ENCODE measurements at places on chromosomes 2 and 18.
A peak's percentile ranks its signal among the peaks of the same experiment; 100 is the strongest.

DNA sequence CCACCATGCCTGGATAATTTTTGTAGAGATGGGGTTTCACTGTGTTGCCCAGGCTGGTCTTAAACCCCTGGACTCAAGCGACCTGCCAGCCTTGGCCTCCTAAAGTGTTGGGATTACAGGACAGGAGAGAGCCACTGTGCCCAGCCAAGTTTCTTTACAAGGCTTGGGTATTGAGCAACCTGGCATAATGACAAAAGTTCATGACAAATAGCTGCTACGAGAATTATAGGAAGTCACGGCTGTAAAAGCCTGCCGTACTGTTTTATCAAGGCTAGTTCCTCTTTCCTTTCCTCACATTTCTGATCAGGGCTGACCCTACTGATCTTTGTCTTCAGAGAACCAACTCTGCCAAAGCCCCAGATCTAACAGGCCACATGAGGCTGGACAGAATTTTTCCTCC, 490.4 kb upstream of the SPRED2 start:
- no peak for DNase-seq

- DNase-seq: no peak
These were observed 47.8 kb upstream of the GPR75 start for GRCh38 chr2:53907582-53907981.

GRCh38 chr2:119360423-119360966, 6.1 kb downstream of the C2orf76 start:
- no peak for DNase-seq

DNA sequence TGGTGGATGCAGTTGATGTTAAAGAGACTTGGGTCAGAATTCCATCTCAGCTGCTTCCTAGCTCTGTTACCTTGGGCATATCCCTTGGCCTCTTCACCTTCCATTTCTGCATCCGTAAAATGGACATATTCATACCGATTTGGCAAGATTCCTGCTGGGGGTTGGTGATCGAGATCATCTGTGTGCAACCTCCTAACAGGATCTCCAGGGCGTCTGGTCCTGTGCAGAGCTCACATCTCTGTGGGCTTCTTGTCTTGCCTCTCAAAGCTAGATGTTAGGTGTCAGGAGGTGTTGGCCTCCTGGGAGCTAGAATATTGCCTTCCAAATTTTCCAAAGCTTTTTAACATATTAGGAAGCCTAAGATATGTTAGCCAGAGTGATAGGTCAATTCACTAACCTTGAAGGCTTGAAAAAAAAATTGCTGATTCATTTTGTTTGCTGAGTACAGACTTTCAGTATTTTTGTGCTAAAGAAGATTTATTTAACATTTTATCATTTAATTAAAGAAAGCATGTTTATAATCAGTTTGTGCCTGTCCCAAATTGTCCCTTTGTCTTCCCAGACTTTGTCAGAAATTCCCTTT, 69.7 kb upstream of the ZNF516 start:
- DNase-seq: no peak

- no peak for DNase-seq
These were observed 74.9 kb upstream of the NEUROD1 start for GRCh38 chr2:181755181-181755580.

DNA sequence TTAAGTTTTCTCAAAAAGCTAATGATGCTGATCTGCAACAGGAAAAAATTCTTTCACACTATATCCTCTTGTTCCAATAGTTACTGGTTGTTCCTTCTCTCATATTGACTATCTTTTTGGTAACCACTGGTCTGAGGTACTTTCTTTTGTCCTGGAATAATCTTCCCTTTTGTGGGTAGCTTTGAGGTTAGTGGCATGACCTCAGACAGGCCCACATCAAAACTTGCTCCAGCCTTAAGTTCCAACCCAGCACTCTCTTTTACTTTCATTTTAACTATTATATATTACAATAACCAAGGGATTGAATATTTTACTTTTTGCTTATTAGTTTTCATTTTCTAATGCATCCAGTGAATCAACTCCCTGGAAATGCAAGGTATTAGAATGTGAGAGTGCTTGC, 9.5 kb downstream of the REG1A start:
- DNase-seq: no peak

DNA sequence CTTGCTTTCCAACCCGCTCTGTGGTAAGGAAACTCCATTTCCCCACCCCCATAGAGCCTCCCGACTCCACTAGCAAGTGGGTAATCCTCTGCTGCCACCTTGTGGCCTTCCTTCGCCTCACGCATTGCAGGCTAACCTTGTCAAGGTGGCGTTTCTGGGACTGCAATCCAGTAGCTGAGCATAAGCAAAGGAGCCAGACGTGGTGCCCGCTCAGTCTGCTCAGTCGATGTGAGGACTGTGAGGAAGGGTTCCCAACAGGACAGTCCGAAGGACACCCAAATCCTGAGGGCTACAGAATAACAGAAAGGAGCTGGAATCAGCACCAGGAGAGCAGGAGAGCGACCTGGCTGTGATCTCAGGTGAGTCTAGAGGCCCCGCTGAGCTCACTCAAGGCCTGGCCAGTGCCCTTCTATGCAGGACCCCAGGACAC, 144.2 kb downstream of the SUCLG1 start:
- peak; percentile 29 for DNase-seq

DNA sequence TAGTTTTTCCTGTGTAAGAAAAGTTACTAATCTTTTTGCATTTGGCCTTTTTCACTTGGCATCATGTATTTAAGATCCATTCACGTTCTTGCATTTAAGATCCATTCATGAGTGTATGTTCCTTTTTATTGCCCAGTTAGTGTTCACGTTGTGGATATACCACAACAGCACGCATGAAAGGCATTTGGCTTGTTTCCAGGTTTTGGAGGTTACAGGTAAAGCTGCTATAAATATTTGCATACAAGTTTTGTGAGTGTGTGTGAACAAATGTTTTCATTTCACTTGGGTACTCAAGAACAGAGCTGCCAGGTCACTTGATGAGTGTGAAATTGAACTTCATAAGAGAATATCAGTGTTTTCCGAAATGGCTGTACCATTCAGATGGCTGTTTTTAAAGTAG, 121.2 kb downstream of the CCBE1 start:
- DNase-seq: no peak

- DNase-seq: no peak
These were observed 677.5 kb downstream of the NYAP2 start for GRCh38 chr2:226077031-226077430.

DNA sequence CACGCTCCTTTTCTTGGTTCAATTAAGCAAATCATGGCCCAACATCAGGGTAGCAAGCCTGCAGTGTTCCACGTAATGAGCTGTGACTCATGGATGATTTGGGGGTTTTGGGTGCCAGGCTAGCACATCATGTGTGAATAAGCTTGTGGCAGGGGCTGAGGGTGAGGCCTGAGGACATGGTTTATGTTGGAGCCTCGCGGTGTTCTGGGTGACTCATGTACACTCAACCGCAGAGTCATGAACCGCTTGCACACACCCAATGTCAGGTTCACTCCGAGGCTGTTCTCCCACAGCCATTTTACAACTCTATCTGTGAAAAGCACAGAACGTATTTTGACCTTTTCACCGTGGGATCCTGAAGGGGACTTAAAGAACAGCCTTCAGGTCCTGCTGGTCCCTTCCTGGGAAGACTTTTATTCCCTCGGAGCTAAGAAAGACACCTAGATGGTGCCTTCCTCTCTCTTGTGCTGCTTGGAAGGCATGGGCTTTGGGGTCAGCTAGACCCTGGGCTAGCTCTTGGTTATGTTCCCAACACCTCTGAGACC, 139.9 kb upstream of the ZEB2 start:
- peak; percentile 43 for DNase-seq

DNA sequence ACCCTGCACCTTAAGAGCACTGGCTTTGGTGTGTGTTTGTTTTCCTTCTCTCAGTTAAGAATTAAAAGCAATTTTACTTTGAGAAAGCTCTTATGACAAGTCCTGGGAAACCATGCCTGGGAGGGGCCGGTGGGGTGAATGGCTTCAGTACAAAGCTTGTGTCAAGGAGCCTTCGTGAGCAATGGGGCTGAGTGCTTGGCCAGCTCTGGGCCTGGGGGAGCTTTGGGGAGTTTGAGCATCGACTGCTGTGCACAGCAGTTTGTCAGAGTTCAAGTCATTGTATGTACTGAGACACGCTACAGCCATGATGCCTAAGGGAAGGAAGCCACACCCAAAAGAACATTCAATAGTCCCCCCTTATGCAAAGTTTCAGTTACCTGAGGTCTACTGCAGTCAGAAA, 75.8 kb downstream of the ARHGEF4 start:
- no peak for DNase-seq

DNA sequence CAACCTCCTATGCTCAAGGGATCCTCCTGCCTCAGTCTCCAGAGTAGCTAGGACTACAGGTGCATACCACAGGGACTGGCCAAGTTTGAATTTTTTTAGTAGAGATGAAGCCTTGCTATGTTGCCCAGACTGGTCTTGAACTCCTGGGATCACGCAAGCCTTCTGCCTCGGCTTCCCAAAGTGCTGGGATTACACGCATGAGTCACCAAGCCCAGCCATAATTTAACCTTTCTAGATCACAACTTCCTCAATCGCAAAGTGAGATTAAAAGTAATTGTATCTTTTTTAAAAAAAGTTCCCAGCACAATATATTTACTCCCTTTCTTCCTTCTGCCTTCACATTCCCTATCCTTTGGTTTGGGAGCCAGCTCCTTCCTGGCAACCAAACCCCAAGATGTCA, 5.8 kb upstream of the PPP1CB start:
- DNase-seq: no peak

- no peak for DNase-seq
These were observed 994 bp upstream of the LRATD1 start for GRCh38 chr2:14631406-14632040.

DNA sequence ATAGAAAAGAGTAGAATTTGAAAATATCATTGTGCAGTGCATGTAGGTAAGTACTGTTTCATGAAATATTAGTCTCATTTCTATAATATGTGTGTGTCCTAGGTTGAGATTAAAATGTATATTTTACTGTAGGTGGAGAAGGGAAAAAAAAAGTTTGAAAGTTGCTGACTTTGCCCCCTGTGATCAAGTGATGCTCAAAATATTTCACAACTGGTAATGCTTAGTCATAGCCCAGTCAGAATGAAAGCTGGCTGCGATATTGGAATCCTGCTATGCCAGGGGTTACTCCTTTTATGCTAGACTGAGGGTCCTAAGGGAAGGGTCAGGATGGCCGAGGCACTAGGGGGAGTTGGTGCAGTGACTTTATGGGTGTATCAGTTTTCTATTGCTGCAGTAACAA, 19.5 kb upstream of the CFAP36 start:
- no peak for DNase-seq

- DNase-seq: no peak
These were observed 42.0 kb downstream of the ZEB2 start for GRCh38 chr2:144477957-144478311.

DNA sequence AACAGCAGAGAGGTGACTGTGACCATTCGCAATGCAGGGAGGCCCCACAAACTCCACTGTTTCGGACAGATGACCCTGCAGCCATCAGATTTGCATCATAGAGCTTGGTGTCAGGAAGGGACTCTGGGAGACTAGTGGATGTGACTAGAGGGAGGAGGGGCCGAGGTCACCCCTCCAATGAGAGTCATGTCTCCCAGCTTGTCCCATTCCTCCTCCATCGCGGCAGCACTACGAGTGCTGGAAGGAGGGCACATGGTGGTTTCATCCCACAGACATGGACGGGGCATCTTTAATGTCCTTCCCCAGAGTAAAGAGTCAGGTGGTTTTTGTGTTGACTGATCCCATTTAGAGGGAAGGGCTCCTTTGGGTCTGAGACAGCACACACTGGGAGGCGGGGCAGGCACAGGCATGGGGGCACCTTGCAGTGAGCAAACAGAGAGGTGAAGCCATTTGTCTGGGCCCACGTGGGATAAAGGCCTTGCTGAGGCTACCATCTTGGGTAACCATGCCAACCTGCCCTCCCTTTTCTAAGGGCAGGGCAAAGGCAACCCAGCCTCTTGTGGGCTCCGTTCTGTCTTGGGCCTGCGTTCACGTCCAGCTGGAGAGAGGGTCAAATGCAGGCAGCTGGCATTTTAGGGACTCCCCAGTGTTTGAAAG, 208.1 kb downstream of the ASB1 start:
- no peak for DNase-seq

DNA sequence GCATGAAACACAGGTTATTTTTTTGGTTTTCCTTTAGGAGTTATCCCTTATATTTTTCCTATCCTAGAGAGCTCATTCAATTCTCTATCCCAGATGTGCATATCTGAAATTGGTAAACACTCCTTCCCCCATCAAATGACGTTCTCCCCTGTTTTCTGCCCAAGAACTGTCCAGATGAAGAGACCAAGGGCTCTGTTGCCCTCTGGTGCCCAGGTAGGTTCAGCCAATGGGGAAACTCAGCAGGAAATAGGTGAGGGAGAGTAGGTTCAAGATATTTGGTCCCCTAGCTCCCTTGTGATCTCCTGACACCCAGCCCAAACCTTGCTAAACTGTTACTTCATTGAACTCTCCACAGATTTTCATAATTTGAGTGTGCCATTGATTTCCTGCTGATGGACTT, 14.1 kb upstream of the INO80C start:
- DNase-seq: no peak

GRCh38 chr2:20595439-20596192, 55.3 kb downstream of the HS1BP3 start:
- DNase-seq: peak; percentile 43

DNA sequence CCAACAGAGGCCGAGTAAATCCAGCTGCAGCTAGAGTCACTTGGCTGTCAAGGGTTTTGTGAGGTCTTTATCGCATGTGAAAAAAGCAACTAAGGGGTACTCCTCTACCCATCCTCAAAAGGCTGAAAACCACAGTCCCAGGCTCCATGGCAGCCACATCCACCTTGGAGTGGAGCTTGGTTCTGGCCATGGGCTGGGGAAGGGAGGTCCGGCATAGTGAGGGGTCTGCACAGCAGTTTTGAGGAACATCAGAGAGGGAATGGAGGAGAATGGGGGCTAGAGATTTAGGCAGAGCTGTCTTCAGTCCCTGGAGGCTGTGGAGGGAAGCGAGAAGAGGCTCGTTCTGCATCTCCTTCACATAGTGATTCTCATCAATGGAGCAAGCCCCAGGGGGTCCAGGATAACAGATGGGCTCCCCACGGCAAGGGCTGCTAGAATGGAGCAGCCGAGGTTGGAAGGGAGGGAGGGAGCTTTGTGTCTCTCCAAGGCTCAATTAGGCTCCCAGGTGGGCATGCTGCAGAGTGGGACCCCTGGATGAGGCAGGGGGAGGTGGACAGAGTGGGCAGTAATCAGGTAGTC, 21.0 kb downstream of the MROH2A start:
- DNase-seq: no peak

- no peak for DNase-seq
These were observed 150.7 kb downstream of the RAB3GAP1 start for GRCh38 chr2:135202751-135203150.

GRCh38 chr18:7848054-7848412, 280.9 kb downstream of the PTPRM start:
- no peak for DNase-seq

DNA sequence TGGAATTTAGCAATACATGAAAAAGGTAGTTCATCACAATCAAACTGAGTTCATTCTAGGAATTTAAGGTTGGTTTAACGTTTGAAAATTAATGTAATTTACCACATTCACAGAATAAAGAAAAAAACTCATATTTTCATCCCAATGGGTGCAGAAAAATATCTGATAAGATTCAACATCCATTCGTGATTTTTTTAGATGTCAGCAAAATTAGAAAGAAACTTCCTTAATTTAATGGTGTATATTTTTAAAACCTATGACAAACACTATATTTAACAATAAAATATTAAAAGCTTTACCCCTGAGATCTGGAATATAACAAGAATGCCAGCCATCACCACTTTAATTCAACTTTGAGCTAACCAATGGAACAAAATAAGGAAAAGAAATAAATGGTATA, 208.7 kb upstream of the CHAC2 start:
- no peak for DNase-seq

GRCh38 chr18:7168408-7168807, 50.8 kb upstream of the LAMA1 start:
- DNase-seq: no peak

GRCh38 chr18:48781163-48781987, 169.4 kb downstream of the SMAD7 start:
- no peak for DNase-seq

Data from H54 (cell line).